ENCODE measurements at places on chromosomes 7 and 10.

GRCh38 chr10:80924063-80924952 lies 386.6 kb downstream of the SH2D4B start:
- DNase-seq = no peak

GRCh38 chr7:4659551-4660286 lies 22.4 kb upstream of the FOXK1 start:
- DNase-seq = no peak

DNA sequence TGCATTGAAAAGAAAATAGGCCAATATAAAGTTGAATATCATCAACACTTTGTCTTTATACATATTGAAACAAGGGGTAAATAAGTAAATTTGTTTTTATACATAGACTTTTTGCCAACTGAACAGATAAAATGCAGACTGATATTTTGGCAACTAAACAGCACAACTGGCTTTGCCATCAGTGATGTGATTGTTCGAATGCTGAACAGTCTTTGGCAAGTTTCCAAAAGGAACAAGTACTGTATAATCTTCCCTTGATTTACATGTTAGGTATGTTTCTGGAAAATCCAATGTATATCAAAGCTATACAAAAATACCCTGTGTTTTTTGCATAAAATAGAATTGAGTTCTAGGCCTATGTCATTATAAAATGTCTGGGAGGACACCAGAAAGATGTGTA lies 18.2 kb upstream of the ANKRD1 start:
- DNase-seq = no peak

GRCh38 chr10:5076615-5077014 lies 17.6 kb upstream of the AKR1C3 start:
- no peak for DNase-seq

DNA sequence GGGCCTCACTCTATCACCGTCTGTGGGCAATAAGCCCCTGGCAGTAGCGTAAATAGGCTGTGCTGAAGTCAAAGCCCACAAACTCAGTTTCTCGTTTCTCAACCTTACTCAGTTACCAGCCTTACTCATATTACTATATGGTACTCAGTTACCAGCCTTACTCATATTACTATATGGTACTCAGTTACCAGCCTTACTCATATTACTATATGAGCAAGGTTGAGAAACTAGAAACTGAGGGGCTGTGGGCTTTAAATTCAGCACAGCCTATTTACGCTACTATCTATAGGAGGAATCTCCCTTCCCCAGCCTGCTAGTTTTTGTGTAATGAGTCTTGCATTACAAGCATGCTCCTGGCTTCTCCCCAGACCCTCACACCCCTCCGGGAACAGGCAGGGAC lies 35.4 kb downstream of the CCDC3 start:
- no peak for DNase-seq

DNA sequence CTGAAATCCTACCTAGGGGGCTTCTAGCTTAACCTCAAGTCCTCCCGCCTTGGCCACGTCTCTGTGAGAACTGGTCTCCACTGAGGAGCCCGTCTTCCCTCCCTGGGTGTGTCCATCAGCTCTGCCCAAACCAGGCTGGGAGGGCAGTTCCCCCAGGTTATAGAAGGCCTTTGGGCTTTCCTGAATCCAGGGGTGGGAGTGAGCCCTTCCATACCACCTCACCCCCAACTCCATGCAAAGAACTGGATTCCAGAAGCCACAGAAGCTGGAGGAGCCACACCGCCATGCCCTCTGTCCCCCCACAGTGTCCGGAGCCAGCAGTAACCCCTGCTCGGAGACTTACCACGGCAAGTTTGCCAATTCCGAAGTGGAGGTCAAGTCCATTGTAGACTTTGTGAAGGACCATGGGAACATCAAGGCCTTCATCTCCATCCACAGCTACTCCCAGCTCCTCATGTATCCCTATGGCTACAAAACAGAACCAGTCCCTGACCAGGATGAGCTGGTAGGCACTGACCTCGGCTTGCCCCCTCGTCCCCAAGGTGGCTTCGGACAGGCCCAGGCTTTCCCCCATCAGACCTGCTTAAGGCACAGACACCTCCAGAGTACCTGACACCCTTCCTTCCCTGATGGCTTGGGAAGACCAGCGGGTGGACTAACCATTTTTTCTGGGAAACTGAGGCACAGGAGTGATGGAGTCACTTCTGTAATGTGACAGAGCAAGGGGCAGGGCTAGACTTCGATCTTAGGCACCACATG lies 4.7 kb downstream of the CPA1 start:
- no peak for DNase-seq

DNA sequence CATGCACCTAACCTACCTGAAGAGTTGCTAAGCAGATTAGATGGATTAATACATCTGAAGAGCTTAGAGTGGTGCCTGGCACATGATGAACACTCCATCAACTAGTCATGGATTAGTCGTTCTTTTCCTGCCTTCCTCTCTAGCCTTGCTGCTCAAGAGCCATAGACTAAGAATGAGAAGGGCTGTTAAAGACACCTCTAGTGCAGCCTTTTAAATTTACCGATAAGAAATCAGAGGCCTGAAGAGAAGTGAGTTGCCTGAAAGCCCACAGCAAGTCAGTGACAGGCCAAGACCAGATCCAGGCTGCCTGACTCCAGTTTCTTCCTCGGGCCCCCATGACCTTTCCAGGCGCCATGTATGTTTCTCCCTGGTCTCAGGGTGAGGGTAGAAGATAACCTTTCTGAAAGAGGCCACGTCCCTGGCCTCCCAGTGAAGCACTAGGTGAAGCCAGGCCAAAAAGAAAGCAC lies 6.5 kb downstream of the TSPAN15 start:
- DNase-seq = no peak

DNA sequence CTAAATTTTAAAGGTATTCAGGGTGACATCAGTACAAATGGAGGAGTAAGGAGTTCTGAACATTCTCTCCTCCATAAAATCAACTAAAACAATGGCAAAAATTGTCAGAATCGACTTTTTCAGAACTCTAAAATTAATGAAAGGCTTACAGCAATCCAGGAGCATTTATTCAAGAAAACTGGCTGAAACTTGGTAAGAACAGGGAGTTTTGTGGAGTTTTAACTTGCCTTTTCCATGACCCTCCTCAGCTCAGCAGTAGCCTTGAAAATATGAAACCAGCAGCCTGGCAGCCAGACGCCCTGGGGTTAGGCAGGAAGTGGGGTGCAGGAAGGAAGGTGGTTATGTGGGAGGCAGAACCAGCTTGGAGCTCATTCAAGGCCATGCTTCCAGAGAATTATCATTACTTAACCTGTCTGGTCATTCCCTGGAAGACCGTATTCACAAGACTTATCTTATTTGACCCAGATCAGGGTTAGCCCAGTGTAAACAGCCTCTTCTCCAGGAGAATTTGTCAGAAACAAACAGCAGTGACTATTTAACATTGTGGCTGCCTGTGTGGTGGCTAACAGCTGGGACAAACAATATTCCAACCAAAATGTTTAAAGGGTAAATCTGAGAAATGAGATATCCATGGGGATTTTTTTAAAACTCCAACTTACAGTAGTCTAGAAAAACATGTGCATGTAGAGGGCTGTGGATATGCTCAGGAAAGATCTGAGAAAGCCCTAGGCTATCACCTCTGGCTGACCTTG lies 75.7 kb upstream of the MACROH2A2 start:
- DNase-seq = no peak

GRCh38 chr10:12709000-12709401 lies 292.5 kb downstream of the CCDC3 start:
- DNase-seq = no peak

DNA sequence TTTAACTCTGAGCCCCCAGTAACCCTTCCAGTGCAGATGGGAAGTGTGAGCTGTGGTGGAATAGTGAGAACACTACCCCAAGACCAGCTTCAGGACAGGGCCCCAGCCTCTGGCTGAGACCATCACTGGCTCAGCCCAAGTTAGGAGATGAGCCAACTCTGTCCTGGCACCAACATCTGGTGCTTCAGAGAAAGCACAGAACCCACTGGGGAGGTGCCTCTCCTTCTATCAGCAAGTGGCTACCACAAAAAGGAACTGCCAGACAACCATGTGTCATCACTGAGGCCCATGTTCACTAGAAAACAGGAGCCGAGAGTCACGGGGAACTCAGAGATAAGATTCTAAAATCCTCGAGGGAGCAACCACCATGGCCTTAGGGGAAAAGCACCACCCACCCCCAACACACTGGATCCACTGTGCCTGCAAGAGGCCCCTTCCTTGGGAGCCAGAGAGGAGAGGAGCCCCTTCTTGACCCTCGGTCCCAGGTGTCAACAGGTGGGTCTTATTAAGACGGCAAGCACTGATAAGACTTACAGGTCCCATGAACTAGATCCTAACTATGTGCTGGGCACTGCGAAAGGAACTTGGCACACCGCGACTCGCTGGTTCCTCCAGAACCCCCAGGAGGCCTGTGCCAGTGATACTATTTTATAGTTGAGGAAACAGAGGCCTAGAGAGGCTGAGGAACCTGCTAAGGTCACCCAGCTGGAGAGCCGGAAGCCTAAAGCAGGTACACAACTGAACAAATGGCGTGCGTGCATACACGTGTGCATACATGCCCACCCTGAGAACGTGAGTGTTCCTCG lies 102.7 kb downstream of the FAM53B start:
- no peak for DNase-seq

DNA sequence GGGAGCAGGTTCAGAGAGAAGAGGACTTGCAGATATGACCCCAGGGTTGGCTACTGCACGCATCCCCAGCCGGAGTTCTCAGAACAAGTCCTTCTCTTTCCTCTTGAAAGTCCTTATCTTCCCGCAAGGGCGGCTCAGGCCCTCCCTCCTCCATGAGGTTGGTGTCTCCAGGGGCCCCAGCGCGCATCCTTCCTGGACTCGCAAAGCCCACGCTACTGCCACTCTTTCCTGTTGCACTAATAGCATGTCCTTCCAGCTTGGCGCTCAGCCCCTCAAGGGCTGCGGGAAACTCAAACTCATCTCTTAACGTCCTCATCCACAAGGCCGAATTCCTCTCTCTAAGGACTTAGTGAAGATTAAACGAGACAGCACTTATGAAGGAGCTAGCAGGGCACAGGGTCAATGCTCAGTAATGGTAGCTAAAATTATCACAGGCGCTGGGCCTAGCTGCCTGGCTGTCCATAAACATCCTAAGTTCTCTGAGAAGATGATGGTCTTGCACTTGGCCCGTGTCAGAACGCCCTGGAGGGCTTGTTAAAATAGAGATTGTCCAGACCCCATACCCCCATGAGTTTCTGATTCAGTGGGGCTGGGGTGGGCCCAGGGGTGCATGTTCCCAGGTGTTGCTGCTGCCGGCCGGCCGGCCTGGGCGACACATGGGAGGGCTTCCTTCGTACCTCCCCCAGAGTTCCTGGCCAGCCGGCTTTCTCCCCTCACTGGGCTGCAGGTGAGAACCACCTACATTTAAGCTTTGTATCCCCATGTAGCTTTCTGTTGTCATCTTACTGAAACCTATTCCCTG lies 261.4 kb downstream of the COBL start:
- DNase-seq = no peak

DNA sequence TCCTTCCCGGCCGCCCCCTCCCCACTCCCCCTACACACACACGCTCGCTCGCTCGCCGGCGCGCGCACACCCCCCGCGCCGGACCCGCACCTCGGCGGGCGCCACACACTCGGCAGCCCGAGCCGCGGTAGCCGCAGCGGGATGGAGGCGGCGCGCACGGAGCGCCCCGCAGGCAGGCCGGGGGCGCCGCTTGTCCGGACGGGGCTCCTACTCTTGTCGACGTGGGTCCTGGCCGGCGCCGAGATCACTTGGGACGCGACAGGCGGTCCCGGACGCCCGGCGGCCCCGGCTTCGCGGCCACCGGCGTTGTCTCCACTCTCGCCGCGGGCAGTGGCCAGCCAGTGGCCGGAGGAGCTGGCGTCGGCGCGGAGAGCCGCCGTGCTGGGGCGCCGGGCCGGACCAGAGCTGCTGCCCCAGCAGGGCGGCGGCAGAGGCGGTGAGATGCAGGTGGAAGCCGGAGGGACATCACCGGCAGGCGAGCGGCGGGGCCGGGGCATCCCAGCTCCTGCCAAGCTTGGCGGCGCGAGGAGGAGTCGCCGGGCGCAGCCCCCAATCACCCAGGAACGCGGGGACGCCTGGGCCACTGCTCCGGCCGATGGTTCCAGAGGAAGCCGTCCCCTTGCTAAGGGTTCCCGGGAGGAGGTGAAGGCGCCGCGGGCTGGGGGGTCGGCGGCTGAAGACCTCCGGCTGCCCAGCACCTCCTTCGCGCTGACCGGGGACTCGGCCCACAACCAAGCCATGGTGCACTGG lies at the start of gene SORCS3:
TSS of gene SORCS3 (plus strand) at position 104 of the 750 bp plus-strand sequence.
- DNase-seq = no peak

- DNase-seq = no peak
These were observed 632.5 kb downstream of the TNS3 start for GRCh38 chr7:46949270-46949931.

- DNase-seq = no peak
These were observed 145.7 kb upstream of the AHR start for GRCh38 chr7:17152721-17153120.

DNA sequence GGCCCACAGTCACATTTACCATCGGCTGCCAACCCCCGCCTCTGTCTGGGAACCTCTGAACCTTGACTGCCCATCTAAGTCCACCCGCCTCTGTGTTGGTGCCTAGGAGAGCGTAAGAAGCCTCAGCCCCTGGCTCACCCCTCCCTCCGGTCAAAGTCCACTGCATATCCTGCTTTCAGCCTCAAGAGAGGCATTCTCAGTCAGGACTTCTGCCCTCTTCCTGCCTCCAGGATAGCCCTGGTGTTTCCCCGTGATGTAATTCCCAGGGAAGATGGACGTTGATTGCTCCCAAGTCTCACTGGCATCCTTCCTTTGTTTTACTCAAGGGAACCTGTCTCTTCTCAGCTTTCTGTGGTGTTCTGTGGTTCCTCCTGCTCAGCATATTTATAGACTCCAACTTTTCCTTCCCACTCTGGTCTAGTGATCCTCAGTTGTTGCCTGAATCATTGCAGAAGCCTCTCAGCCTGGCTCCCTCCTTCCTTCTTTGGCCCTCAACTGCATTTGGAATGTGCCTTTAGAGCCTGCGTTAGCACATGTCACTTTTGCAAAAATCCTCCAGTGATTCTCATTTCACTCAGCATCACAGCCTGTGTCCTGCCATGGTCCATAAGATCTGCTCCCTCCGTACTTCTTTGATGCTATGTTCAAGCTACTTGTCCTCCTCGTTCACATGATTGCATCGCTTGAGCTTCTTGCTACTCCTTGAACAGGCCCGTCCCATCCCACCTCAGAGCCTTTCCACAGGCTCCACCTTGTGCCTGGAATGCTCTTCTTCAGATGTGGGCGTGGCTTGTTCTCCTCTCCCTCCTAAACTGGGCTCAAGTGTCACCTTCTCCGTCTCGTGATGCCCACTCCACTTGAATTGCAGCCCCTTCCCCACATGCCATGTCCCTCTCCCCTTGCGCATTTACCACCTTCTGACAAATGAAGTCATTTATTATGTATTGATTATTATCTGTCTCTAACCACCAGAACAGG lies 124.2 kb downstream of the PLPP4 start:
- no peak for DNase-seq

GRCh38 chr10:10516346-10517130 lies 501.1 kb upstream of the CELF2 start:
- no peak for DNase-seq

- no peak for DNase-seq
These were observed 24.5 kb upstream of the TTYH3 start for GRCh38 chr7:2607122-2607922.
